Stomach (tissue), 19 donors: ENCODE measurements at places on chromosomes 3 and 15.
A peak's percentile ranks its signal among the peaks of the same experiment; 100 is the strongest.

DNA sequence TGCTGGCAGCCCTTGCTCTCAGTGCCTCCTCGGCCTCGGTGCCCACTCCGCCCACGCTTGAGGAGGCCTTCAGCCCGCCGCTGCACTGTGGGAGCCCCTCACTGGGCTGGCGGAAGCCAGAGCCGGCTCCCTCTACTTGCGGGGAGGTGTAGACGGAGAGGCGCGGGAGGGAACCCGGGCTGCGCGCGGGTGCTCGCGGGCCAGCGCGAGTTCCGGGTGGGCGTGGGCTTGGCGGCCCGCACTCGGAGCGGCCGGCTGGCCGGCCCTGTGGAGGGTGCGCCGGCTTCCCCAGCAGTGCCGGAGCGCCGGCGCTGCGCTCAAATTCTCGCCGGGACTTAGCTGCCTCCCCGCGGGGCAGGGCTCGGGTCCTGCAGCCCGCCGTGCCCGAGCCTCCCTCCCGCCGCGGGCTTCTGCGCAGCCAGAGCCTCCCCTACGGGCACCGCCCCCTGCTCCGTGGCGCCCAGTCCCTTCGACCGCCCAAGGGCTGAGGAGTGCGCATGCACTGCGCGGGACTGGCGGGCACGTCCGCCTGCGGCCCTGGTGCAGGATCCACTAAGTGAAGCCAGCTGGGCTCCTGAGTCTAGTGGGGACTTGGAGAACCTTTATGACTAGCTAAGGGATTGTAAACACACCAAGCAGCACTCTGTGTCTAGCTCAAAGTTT lies 231.5 kb downstream of the EFHB start:
- DNase-seq = peak; percentile 26

DNA sequence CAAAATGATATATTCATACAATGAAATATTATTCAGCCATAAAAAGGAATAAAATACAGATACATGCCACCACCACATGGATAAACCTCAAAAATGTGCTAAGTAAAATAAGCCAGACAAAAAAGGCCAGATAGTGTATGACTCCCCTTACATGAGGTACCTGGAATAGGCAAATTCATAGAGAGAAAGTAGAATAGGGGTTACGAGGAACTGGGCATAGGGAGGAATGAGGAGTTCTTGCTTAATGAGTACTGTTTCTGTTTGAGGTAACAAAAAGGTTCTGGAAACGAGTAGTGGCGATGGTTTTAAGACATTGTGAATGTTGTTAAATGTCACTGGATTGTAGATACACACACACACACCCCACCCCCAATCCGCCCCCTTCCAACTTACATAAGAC lies 8.2 kb downstream of the RAF1 start:
- DNase-seq = no peak

GRCh38 chr3:10986592-10986991 lies 6.0 kb upstream of the SLC6A1 start:
- DNase-seq = no peak

DNA sequence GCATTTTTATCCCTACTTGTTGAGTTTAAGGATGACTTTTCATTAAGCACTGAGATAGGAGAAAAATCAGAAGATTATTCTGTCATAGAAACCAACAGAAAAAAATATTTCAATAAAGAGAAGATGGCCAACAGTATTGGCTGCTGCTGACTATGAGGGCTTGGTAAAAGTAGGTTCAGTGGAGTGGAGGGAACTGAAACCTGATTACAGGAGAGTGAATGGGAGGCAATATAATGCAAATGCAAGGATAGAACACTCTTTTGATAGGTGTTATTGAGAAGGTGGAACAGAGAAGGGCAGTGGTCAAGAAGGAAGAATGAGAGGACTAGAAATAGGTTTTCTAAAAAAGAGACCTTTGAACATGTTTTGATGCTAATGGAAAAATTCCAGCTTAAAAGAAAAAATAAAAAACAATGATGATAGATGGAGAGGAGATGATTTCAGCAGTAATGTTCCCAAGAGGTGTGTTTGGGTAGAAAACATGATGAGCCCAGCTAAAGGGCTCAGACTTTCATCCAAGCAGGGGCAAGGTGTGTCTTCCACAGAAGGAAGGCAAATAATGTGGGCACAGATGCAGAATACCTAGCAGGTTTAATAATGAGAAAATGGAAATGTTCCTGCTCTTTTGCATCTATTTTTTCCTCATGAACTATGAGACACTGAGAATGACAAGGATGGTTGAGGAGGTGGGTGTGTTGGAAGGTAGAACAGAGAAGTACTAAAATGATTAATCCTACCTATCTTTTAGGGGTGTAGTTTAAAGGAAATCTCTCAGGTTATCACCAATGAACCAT lies 397.9 kb upstream of the GOLIM4 start:
- no peak for DNase-seq

DNA sequence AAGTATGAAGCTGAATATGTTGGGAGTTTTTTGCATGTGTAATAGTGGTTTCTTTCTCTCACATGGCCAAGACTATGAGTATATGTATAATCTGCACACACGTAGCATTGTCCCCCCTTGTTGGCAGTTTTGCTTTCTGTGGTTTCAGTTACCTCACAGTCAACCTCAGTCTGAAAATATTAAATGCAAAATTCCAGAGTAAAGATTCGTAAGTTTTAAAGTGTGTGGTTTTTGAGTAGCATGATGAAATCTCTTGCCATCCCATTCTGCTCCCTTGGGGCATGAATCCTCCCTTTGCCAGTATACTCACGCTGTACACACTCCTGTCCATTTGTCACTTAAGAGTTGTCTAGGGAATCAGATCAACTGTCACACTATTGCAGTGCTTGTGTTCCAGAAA lies 742.0 kb upstream of the CCDC54 start:
- no peak for DNase-seq

DNA sequence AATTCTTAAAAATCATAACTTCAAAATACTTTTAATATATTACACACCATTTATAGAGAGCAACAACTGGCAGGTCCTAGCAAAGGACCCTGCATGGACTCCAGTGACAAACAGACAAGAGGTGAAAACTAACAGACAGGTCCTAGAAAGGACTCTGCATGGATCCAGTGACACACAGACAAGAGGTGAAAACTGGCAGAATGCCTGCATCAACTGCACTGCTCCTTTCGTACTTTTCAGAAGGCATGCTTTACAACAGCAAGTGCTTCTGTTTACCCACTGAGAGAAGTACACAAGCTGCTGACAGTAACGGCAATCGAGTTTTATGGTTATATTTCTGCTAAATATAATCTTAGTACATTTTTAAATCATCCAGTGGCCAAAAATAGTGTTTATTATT lies 24.3 kb upstream of the GP5 start:
- DNase-seq = no peak

DNA sequence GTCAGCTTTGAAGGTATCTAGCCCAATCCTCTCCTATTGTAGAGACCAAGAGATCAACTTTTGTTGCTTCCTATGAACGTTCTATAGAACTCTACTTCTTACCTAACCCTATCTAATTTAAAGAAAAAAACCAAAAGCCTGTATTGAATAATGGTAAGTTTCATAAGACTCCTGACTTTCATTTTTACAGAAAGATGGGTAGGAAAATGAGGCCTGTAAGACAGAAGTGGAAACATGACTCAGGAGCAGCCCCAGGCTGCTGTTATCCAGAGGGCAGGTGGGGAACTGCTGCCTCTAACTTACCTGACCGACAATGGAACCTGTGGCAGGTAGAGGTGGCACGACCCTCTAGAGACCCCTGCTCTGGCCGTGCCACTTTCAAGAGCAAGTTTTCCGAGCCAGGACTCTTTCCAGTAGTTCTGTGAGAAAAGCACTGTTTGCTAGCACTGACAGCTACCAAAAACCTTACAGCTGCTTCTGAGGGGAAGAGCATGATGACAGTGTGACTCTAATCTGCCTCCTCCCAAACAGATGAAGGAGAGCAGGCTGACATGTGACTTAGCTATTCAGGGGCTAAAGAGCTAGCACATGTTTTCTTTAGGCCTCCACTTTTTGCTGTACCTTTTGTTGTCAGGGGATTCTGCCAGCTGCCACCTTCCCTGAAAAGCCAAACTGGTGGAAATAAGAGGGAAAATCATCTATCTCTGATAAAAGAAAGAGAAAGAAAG lies 17.5 kb downstream of the POPDC2 start:
- DNase-seq = no peak
